NCI-H2107 (cell line): ENCODE measurements at places on chromosomes 3 and 15.

GRCh38 chr3:85801955-85802354, 843.2 kb downstream of the CADM2 start:
- peak; percentile 11 for DNase-seq

DNA sequence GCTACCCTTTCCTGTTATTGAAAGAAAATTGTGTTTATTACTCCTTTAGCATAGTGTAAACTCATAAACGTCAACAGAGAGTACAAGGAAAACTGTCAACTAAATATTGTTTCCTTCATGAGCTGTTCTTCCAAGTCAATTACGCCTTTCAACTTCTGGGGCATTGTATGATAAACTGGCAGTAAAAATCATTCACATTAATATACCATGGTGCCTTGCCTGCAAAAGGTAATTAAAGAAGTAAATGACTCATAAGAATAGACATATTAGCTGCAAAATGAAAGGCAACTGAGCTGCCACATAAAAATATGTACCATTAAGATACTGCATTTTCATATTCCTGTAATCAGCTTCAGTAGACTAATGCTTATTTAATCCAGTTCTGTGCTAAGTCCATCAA, 447.3 kb downstream of the FOXP1 start:
- no peak for DNase-seq

DNA sequence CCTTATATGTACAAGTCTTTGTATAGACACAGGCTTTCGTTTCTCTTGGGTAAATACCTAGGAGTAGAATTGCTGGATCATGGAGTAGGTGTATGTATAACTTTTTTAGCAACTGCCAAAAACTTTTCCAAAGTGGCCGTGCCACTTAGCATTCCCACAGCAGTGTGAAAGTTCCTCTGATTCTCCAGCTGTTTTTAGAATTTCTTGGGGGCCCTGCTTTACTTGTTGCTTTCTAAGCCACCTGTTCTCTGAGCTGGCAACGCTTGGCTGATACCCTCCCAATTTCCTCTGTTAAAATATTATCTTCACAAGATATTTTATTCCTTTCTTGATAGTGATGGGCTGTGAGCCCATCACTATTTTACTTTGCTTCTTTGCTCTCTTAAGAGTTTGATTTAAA, 19.2 kb downstream of the LIMD1 start:
- no peak for DNase-seq

GRCh38 chr3:124785973-124786372, 55.7 kb downstream of the UMPS start:
- no peak for DNase-seq

GRCh38 chr15:56832125-56832524, 86.3 kb upstream of the TCF12 start:
- DNase-seq: no peak

DNA sequence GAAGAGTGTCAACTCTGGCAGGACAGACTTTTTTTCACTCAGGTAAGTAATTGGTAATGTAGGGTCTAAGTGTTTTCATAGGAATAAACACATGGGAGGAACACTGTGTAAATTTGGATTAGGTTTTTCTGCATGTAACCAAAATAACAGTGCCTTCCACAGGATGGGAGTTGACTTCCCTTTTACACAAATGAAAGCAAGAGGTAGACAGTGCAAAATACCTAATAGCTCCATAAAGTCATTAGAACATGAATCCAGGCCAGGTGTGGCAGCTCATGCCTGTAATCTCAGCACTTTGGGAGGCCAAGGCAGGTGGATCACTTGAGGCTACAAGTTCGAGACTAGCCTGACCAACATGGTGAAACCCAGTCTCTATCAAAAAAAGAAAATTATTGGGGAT, 25.5 kb upstream of the MYO1E start:
- no peak for DNase-seq

GRCh38 chr3:103403191-103403590, 968.4 kb downstream of the ZPLD1 start:
- no peak for DNase-seq

- no peak for DNase-seq
Measured at GRCh38 chr3:30156586-30157498, 449.6 kb upstream of the TGFBR2 start.
